NK-92 treated with Interleukin-12 subunit alpha and Interleukin-12 subunit beta, amount 100 ng/mL, for 24 hours (cell line): ENCODE measurements at places on chromosomes 5 and 9.

DNA sequence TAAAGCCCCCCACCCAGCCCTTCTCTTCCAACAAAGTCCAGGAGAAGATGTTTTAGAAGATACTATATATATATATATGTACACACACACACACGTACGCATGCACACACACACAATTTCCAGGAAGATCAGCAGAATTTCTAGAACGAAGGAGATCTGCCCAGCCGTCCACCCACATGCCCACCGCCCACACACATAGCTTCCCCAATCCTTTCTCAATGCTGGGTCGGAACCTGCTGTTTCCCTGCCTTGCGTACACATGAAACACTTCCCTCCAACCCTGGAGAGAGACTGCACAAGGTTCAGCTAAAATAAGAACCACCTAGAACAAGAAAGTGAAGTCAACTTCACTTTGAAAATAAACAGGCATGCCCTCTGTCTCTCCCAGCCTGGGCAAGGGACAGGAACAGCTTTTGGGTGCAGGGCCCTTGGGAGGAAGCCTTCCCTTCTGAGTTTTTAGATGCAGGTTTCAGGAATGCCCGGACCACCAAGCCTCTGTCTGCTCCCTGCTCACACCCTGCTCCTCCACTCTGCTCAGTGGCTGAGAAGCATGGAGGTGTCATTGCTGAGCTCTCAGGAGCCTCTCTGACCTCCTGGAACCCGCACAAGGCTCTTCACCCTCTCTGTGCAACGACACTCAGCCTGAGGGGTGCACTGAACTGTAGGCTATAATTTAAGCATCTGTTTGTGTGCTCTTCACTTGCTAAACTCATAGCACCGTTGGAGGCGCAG is 149.4 kb downstream of the C5orf15 start:
- no peak for DNase-seq

DNA sequence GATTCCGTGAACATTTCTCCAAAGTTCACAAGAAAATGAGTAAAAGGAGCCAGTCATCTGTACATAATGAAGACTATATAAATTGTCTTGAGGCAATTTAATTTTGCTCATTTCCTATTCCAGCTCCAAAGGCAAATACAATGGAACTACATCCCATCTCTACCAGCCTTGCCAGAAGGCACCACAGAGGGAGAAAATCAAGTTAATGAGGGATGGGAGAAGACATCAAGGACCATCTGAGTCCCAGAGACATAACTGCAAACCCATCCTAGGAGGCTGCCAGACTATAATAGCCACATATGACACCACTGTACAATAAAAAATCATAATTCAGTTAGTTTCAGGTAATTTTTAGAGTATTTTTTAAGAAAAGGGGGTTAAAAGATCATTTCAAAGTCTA is 136.3 kb upstream of the RGMB start:
- no peak for DNase-seq

- no peak for DNase-seq
These were observed 36.9 kb downstream of the ANKRD33B start for GRCh38 chr5:10600626-10601245.

- peak; percentile 59 for DNase-seq
These were observed 55.9 kb upstream of the STXBP1 start for GRCh38 chr9:127555840-127556820.

DNA sequence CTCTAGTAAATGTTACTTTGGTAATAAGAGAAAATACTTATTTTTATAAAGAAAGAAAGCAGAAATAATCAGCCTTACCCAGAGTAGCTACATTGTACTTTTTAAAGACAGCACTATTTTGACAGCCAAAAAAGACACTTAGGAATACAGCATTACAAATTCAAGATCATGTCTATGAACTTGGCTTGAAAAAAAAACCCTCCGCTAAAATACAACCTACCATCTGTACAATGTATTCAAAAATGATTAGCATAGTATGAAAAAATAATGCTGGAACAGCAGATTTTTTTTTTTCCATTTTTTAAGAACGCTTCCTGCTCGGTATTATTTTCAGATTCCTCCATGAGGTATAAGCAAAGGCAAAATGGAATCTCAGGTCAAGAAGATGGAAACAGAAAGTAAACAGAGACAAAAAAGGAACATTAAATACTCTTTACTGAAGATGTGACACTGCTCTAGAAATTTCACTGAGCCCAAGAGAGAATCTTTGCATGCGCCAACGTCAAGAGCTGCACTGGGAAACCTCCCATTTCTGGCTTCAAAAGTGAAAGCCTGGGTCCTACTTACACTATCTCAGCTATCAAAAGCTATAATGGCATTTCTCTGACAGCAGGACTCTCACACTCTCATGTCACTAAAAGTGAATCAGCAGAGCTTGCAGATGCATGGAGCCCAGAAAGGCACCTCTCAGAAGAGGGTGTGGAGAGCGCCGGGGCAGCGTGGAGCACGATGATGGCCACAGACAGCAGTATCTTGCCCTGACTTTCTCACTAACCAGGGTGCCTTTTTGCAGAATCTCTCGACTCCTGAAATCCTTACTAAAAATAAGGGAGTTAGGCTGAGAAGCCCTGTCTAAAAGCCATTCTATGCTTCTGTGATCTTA is 167.4 kb downstream of the ELAVL2 start:
- no peak for DNase-seq

DNA sequence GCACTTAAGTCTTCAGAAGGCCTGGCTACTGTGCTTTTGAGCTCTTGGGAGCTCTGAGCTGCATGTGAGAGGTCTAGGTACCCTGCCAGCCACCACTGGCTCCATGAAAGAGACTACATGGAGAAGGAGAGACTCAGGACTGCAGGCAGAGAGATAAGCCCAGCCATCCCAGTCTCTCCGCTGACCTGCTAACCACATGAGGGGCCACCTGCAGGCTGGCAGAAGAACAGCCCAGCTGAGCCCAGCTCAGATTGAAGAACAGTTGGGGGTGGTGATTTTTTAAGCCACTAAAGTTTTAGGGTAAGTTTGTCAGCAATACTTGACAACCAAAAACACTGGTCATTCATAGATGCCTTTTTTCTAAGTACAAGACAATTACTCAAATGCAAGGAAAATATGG is 205.0 kb upstream of the PRDM9 start:
- no peak for DNase-seq

GRCh38 chr9:134516464-134516863 is 125.1 kb upstream of the COL5A1 start:
- DNase-seq = no peak

GRCh38 chr9:102035929-102036328 is 297.5 kb upstream of the GRIN3A start:
- DNase-seq = no peak

DNA sequence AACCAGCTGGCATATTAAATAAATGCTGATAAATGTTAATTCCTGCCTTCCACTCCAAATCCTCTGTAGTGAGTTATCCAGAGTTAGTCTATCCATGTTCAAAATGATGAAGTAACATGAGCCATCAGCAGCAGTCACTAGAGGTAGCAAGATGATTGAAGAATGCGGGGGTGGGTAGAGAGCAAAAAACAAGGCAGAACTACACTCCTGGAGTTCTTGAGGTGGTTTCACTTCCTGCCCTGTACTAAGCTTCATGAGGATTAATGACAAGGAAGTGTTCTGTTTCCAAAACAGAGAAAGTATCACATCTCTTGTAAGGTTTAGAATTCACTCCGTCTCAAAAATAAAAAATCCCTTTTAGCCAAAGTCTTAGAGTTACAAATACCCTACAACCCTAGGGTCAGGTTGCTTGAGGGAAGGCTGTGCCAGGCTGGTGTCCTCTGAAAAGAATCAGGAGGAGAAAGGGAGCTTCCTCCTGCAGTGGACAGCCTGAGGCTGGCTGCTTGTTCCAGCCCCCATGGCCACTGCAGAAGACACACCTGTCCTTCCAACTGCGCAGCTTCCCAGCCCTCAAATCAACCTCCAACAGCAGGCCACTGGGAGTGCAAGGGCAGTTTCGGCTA is 180.2 kb downstream of the DENND1A start:
- no peak for DNase-seq

DNA sequence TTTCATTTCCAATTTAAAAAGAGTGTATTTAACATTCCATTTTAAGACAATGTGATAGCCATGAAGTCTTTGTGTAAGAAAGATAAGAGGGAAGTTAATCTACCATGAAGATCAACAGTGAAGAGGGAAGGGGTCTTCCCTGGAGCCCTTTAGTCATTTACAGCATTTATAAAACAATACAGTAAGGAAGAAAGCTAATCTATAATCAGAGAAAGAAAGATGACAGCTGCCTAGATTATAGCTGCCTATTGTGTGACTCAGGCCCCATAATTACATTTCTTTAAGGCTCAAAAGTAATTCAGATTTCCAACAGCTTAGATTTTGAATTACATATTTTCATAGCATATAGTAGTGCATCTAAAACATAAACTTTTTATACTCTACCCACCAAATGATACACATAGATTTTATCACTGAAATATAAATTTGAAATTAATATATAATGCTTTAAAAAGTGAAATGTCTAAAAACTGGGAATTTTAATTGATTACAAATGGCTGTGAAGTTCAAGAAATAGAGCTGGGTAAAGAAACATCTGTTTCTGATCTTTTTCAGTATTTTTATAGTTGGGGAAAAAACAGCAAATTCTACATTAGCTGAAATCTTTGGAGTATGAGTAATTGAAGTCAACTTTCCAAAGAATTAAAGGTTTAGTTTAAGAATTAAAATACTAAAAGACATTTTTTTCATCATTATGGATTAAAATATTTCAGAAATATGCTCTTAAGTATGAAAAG is 89.6 kb downstream of the RIC1 start:
- no peak for DNase-seq

GRCh38 chr5:150173161-150173560 is 6.6 kb downstream of the CDX1 start:
- no peak for DNase-seq

- DNase-seq = no peak
These were observed 3.3 kb upstream of the SNX18 start for GRCh38 chr5:54514291-54514690.

GRCh38 chr5:116449458-116449857 is 125.2 kb downstream of the SEMA6A start:
- DNase-seq = no peak

DNA sequence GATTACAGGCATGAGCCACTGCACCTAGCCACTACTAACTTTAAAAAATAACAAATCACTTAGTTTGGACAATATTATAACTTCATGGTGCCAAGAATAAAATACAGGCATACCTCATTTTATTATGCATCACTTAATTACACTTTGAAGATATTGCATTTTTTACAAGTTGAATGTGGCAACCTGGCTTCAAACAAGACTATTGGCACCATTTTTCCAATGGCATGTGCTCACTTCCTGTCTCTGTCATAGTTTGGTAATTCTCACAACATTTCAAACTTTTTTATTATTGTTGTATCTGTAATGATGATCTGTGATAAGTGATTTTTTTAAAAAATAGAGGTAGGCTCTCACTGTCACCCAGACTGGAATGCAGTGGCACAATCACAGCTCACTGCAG is 49.9 kb upstream of the ERBIN start:
- no peak for DNase-seq

- no peak for DNase-seq
These were observed 99.6 kb upstream of the CAST start for GRCh38 chr5:96562614-96563013.
